ENCODE measurements at places on chromosomes 5 and 9. TPM values are rescaled to one million over a fixed set of nuclear protein-coding genes. Genes with fewer than 3 reads are reported as not detected.

The FABP6 gene
- total RNA-seq = not detected

The IL9 gene
- 0.51 TPM for total RNA-seq

The KIAA1958 gene
- total RNA-seq = 4.3 TPM

The N4BP3 gene
- total RNA-seq = 2.1 TPM

The ADGRD2 gene
- total RNA-seq = not detected

The TMEM8B gene
- total RNA-seq = 1.7 TPM

The CCL27 gene
- not detected for total RNA-seq

The VCAN gene
- total RNA-seq = 1.0 TPM

The MYORG gene
- total RNA-seq = 1.2 TPM

The UNC13B gene
- 0.47 TPM for total RNA-seq

The INSL4 gene
- not detected for total RNA-seq

The CARTPT gene
- not detected for total RNA-seq

The PDE6A gene
- not detected for total RNA-seq

The MAP1B gene
- 0.07 TPM for total RNA-seq

The RIC1 gene
- total RNA-seq = 21.5 TPM

Measured in T-helper 1 cell treated with Interleukin-12 subunit alpha and Interleukin-12 subunit beta and Interleukin-4 antibody, amounts not matched to agents 30 ng/mL and 1 ng/mL, for 36 hours (primary cell).